ENCODE measurements at places on chromosomes 6 and 20.

- no peak for DNase-seq
Observed at GRCh38 chr6:148761527-148762011, 14.7 kb downstream of the UST start.

DNA sequence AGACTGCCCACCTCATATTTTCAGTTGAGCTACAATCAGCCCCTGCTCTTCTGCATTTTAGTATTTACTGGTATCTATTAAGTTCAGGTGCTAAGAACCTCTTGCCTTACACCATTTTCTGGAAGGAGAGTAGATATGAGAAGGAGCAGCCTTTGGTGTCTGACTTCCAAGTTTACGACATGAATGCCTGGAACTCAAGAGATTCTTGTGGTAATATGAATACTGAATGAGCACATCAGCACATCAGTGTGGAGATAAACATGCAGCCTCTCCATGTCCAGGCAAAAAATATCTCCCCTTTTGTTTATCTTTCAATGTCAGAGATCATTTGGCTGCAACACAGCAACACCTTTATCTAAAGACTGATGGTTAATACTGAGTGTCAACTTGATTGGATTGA lies 65.8 kb upstream of the THEMIS start:
- no peak for DNase-seq

GRCh38 chr6:10847684-10848083 lies 9.3 kb upstream of the MAK start:
- DNase-seq, result no peak

DNA sequence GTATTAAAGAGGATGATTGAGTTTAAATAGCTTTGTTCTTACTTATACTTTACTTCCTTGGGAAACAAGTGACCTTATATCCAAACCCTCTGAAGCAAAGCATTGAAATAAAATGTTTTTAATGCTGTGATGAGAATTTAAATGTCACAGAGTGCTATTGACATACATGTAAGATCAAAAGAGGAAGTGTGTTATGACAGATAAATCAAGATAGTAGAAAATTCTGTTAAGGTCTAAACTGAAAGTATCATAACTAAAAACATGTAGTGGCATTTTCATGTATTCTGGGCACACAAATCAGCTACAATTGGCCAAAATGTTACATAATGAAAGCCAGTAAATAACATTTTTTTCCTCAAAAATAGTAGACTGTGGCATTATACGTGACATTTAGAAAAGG lies 318.0 kb downstream of the GRIK2 start:
- no peak for DNase-seq

DNA sequence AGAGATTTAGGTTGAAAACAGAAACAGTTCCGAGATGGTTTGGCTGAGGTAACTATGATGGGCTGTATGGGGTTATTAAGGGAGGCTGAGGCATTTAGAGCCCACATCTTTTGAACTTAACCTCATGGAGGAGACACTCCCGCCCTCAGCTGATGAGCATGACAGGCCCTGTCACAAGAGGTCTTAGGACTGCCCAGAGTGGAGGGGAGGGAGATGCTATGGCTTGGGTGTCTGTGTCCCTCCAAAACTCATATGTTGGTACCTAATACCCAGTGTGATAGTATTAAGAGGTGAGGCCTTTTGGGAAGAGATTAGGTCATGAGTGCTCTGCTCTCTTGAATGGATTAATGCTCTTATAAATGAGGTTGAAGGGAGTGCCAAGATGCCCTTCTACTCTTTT lies 126.6 kb downstream of the CDC5L start:
- no peak for DNase-seq

- DNase-seq, result no peak
Observed at GRCh38 chr6:137167702-137168377, 5.6 kb downstream of the IL22RA2 start.

DNA sequence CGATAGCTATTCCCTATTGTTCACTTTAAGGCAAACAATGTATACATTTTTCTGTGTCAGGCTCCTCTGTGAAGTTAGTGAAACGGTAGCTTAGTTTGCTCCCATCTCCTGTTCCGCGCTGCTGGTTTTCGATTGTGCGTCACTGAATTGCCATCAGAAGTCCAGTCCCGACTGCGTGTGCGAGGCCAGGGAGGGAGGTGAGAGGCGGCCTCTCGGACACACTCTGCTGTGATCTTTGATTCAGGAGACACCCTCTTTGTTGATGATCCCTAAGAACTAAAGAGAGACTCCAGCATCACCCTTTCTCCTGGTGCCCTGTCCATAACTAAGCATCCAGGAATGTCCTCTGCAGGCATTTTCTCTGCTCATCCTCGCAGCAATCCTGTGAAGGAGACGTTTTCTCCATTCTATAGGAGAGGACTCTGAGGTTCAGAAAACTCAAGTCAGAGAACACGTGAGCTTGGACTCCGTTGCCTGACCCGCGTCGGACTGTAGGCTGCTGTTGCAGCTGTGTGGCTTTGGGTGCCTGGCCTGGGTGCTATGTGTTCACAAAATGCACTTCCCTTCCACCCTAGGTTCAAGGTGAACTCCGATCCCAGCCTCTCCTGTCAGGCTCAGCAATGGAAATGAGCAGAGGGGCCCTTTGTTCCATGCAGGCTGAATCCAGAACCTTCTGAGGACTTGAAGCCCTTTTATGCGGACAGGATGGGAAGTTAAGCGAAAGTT lies 24.1 kb upstream of the UNC93A start:
- no peak for DNase-seq

- DNase-seq, result no peak
Observed at GRCh38 chr6:28207510-28208110, 17.5 kb upstream of the ZSCAN9 start.

DNA sequence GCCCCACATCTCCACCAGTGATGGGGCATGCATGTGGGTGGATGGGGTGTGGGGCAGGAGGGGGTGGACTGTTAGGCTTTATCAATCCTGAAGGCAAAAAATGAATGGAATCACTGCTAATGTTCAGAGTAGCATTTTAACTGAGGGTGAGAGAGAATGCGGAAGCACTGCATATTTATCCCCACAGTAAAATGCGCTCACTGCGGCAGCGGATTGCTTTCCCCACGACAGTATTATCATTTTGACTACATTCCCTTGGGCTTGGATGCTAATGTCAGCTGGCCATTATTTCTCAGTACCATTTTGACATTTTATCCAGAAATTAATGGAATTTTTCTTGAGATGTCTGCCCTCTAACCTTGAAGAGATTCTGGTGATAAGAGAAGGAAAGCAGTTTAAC lies 13.4 kb downstream of the ALDH8A1 start:
- no peak for DNase-seq

DNA sequence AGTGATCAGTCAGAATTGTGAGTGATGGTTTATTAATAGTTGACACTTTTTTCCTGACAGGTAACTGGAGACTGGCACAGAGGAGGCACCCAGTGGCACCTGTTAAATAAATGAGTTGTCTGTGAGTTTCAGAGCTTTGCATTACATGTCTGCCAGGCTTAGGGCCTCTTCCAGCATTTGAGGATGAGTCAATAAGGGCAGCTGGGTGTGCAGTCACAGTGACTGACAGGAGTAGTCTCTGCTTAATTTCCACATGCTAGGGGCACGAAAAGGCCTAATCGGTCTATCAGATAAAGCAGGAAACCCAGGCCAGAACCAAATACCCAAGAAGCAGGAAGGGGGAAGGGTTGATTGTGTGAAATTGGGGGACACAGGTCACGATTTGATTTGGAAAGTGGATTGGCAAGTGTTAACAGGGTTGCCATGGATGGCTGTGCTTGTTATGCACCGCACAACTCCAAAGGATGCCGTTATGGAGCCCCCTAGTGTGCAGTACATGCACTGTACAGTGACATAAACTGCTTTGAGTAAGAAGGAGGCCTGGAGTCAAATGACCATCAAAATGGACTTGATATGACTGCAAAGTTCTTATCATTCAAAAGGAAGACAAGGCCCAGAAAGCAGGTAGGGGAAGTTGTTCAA lies 111.9 kb upstream of the GGTLC1 start:
- DNase-seq, result peak; percentile 30

GRCh38 chr6:136012943-136013342 lies 161.4 kb downstream of the PDE7B start:
- DNase-seq, result no peak

DNA sequence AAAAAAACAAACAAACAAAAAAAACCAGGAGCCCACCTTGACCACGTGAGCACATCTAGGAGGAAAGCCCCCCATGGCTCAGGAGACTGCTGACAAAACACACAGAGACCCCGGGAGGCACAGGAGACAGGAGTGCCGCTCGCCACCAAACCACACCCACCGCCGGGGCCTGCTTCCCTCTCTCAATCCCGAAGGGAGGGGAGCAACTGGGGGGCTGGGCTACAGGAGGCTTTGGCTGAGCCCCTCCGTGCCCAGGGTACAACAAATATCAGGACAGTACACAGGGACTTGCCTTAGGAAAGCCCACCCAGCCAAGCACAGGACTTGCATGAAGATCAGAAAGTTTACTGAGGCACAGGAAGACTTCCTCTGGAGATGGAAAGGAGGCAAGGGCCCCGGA lies 102.5 kb downstream of the TAF4 start:
- DNase-seq, result no peak

- DNase-seq, result no peak
Observed at GRCh38 chr6:89775150-89775549, 44.4 kb downstream of the MDN1 start.

GRCh38 chr20:22619272-22619671 lies 34.9 kb upstream of the FOXA2 start:
- no peak for DNase-seq

DNA sequence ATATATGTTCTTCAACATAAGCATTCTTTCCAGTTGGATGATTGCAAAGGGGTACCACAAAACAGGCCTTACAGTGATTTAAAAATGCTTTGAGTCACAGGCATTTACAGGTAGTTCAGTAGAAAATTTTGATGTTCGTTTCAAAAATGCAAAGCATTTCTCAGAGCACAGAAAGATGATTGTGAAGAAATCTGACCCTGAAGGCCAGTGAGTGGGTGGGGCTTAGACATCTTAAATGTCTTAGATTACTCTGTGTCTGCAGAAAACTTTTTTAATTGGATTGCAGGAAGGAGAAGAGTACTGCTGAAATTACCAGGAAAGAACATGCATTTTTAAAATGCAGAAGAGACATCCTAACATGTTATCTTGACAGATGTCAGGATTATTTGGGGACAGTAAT lies 268.3 kb downstream of the CDKAL1 start:
- DNase-seq, result no peak

GRCh38 chr20:50172347-50173013 lies 18.1 kb upstream of the CEBPB start:
- DNase-seq, result no peak

- no peak for DNase-seq
Observed at GRCh38 chr6:126264265-126264664, 75.7 kb upstream of the CENPW start.

GRCh38 chr6:99841297-99841696 lies 152.7 kb downstream of the MCHR2 start:
- DNase-seq, result no peak

- DNase-seq, result no peak
Observed at GRCh38 chr20:370977-371754, 9.4 kb upstream of the TRIB3 start.

- no peak for DNase-seq
Observed at GRCh38 chr6:143691155-143691554, 13.4 kb downstream of the PHACTR2 start.

DNA sequence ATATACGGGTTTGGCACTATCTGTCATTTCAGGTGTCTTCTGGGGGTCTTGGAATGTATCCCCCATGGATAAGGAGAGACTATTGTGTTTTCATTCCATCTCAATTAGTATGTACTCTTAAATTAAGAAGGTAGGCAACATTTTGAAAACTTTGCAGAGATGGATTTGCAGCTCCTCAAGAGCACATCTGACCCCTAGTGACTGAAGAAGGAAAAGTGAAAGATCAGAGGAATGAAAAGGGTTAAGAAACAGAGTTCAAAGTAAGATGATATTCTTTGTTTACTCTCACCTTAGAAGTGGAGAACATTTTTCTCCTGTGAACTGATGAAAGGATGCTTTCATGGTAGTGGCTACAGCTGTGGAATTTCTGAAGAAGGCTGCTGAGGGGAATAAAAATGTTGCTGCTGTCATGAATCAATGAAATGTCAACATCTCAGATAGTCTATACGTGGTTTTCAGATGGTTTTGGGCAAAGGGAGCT lies 41.5 kb downstream of the SH3BGRL2 start:
- no peak for DNase-seq

- DNase-seq, result no peak
Observed at GRCh38 chr20:22729616-22730236, 145.4 kb upstream of the FOXA2 start.

DNA sequence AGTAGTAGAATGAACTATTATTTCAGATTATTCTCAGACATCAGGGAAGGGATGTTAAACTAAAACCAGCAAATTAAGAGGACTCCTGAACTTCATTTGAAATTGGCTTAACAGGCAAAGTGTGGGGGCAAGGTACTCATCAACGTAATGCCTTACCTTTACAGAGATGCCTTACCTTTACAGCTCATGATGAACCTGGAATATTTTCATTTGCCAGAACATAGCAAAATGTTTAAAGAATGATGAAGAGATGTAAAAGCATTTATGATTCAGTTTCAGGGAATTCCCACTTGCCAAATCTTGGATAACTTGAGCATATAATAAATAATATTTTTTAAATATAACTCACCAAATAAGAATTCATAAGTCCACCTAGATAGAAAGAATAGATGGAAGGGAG lies 207.5 kb downstream of the TINAG start:
- DNase-seq, result no peak

- DNase-seq, result peak; percentile 99
Observed at GRCh38 chr20:10434467-10434831, 427 bp upstream of the MKKS start.

DNA sequence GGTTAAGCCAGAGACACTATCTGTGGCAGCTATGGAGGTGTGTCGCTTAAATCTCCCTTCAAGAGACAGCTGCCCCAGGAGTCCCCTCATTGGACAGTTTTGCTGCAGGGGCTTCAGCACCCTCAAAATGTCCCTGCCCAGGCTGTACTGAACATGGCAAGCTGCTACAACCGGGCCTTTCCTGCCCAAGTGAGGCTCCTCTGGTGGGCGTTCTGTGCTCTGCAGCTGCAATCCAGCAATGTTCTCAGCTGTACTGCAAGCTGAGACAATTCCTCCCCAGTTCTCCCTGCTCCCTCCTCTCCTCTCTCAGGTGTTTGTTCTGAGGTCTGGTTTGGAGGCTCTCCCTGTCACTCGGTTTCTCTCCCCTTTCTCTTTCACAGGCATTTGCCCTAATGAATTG lies 190.8 kb upstream of the LAMP5 start:
- DNase-seq, result no peak

DNA sequence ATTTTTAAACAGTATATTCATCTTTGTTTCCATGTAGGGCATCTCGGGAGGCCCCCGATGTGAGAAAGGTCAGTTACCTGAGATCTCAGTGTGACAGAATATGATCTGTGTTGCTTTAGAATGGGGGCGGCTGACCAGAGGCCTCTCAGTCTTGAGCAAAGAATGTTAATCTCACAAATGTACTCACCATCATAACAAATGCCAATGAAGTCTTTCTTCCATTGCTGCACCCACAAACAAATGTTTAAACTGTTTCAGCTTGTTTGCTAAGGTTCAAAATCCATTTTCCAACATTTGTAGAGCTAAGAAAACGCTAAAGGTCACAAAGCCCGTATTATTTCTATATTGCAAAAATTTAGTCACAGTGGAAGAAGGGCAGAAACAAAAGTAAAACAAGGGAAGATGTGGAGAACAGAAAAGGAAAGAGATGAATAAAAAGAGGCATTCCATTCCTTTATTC lies 31.8 kb downstream of the ELOVL2 start:
- no peak for DNase-seq

All from NCI-H2171 (cell line).